Kidney epithelial cell (primary cell): ENCODE measurements at places on chromosomes 2 and 18.

GRCh38 chr2:215711471-215712034, 275.7 kb upstream of the FN1 start:
- peak; percentile 77 for DNase-seq

DNA sequence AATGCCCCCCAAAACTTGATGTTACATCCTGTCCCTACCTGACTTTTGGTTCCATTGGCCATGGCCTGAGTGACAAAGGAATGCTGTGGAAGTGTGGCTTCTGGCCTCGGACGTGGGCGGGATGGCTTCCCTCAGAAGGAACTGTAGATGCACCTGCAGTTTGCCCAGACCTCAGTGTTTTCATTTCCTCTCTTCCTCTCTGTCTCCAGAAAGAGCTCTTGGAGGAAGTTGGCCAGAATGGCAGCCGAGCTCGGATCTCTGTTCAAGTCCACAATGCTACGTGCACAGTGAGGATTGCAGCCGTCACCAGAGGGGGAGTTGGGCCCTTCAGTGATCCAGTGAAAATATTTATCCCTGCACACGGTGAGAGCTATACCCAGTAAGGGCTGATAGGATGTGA, 61.0 kb upstream of the TMEM87B start:
- DNase-seq = no peak

- DNase-seq = no peak
Measured at GRCh38 chr2:210264282-210264681, 39.0 kb upstream of the ACADL start.

DNA sequence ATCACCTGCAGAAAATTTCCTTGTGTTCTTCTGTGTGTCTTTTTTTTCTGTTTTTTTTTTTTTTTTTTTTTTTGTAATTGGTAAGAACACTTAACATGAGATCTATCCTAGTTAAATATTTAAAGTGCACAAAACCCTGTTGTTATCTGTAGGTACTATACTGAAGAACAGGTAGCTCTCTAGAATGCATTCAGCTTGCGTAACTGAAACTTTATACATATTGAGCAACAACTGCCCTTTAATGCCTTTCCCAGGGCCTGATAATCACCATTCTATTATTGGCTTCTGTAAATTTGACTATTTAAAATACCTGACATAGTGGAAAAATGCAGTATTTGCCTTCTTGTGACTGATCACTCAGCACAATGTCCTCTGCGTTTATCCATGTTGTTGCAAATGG, 701.8 kb downstream of the SUCLG1 start:
- DNase-seq = no peak

- DNase-seq = no peak
Measured at GRCh38 chr2:172307800-172308199, 119.6 kb upstream of the ITGA6 start.

DNA sequence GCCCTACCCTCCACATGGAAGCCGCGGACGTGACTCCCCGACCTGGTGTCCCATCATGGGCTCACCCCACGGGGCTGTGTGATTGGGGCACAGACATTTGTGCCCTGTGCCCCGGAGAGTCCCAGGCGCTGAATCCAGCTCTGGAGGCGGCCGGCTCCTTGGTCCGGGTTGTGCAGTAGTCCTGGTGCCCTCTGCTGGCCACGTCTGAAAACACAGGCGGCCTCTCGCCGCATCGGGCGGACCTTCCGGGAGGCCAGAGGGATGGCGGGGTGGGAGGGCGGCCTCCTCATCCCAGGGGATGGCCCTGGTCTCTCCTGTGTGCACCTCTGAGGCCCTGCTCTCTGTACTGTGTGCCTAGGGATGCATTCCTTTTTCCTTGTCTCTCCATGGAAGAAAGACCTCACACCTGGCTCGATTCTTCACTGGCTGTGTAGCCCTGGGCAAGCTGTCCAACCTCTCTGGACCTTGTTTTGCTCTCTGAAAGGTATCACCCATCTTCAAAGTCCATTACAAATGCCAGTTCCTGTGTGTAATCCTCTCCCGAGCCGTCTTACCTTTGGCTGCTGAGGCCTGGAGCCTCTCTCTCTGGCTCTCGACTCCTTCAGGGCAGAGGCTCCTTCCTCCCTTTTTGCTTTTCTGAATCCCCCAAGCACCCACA, 27.6 kb downstream of the CELF4 start:
- peak; percentile 5 for DNase-seq
